Mesenteric fat pad (tissue), 1 donor: ENCODE measurements at places on chromosomes 7 and 10. TPM values are rescaled to one million over a fixed set of nuclear protein-coding genes. Genes with fewer than 3 reads are reported as not detected.

GRCh38 chr10:121648059-121648458, 49.8 kb upstream of the FGFR2 start:
- DNase-seq, result peak; percentile 30

GRCh38 chr7:129689995-129690581, 78.6 kb downstream of the NRF1 start:
- DNase-seq, result no peak

- DNase-seq, result no peak
Observed at GRCh38 chr10:122733443-122733842, 33.8 kb upstream of the C10orf120 start.

GRCh38 chr7:86747698-86748097, 104.0 kb downstream of the GRM3 start:
- no peak for DNase-seq

DNA sequence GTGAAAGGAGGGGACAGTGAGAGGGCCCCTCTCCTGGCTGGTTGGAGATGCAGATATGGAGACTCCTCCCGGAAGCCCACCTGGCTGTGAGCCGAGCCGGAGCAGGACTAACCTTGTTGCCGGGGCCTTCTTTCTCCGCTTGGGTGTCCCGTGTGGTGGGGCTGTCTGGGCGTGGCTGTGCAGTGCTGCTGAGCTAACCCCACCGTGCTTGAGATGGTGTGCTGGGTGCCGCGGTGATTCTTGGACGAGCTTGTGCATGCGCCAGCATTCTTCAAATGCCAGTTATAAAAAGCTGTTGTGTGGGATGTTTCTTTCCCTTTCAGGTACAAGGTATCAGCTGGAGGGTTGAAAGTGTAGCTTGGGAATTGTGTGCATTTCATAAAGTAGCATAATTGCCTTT, 48.8 kb downstream of the DAGLB start:
- no peak for DNase-seq

GRCh38 chr10:13536674-13537366, 8.0 kb upstream of the BEND7 start:
- DNase-seq, result no peak

DNA sequence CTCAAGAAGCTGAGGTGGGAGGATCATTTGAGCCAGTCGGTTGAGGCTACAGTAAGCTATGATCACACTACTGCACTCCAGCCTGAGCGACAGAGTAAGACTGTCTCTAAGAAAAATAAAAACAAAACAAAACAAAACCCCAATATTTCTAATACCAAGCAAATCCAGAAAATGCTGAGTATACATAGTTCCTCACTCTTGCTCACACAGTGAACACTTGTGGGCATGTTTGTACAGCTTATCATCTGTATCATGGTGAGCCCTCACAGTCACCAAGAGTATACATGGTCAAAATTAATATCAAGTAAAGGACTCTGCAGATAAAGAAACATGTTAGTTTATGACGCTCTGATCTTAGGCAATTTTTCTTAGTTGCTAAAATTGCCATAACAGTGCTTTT, 41.5 kb upstream of the C10orf67 start:
- DNase-seq, result no peak

DNA sequence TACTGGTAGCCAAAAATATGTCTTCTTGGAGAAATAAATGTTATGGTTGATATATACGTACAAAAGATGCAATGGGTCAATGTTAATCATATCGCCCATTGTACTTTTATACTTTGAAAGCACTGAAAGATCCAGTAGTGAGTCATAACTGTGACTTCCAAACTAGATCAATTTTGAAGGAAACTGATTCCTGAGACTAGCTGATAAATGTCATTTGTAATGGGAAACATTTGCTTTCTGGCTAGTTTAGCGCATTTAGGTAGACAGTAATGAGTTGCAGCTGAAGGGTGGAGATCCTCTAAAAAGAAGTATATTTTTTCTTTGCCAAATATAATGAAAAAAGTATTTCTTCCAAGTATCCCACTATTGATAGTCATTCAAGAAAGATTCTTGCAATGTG, 53.5 kb upstream of the ARHGAP21 start:
- no peak for DNase-seq

DNA sequence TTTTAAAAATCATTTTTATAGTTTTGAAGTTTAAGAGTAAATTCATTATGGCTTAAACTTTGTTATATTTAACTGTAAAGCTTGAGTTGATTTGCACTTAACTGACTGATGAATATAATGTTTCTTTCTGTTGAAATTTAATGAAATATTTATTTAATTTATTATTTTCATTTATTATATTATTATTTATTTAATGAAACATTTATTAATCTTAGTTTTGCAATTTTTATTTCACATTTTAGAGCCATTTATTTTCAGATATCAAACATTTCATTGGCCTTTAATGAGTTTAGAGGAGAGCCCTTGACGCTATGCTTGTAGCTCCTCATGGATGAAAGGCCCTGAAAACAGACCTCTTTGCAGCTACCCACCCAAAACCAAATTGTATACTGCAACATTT, 570.0 kb downstream of the LRMDA start:
- no peak for DNase-seq

GRCh38 chr10:100566561-100566960, 30.8 kb downstream of the HIF1AN start:
- DNase-seq, result peak; percentile 30

PDZD8 gene
- total RNA-seq, result 36.7 TPM

- DNase-seq, result no peak
Observed at GRCh38 chr7:76231071-76231470, 29.4 kb downstream of the SRRM3 start.
